ENCODE measurements at places on chromosomes 1 and 21. TPM values are rescaled to one million over a fixed set of nuclear protein-coding genes. Genes with fewer than 3 reads are reported as not detected.

Gene HAO2
- total RNA-seq: not detected

Gene ADGRB2
- 0.13 TPM for total RNA-seq

Gene KCNK2
- not detected for total RNA-seq

Gene CD46
- 101 TPM for total RNA-seq

Gene JAM2
- 0.29 TPM for total RNA-seq

Gene PSMB2
- total RNA-seq: 125 TPM

Gene CD52
- 411 TPM for total RNA-seq

Gene IL20
- not detected for total RNA-seq

DNA sequence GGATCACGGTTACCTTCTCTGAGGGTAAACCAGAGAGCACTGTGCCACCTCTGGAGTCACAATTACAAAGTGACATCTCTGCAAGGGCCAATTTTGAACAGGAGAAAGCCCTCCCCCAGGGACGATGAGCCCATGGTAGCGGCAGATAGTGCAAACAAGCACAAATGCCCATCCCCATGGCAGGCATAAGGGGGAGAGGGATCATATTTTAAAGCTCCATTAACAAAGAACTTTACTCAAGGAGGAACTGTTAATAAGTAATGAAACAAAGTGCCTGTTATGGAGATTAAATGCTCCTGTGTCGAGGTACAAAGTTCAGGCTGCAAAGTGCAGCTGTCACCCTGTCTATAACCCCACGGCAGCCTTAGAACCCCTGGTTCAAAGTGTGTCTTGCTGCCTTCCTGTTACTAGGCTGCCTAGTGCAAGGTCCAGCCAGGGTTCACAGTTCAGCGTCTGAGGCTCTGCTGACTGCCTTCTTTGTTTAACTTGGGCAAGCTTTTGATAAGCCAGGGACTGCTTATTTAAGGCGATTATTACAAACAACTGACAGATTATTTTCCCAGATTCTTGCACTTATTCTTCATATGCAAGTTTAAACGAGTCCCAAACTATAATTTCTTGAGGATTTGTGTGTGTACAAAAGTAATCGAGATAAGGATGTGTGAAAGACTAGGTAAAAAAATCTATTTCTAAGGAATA, 75.7 kb upstream of the NRIP1 start:
- no peak for DNase-seq

DNA sequence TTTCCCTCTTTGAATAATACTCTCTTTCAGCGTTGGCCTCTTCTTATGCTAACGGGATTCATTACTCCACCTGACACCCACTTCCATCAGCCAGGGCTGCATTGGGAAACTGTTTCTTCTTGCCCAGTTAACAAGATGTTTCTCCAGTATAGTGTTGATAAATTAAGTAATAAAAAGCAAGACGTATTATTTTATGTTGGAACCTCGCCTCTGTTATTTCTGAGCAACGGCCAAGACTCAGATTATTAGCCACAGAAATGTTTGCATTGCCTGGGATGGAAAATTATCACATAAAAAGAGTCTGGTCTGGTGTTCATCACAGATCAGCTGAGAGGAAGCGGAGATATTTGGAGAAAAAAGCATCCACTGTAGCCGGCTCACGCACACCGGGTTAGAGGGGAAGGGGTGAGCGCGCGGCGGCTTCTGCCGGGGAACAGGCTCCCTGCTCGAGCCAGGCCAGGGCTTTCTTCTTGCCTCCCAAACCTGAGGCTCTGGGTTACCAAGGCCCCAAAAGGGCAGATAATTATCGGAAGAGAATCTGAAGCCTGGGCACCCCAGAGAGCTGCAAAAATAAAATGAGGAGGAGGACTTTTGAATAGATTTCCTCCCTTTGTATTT, 189.5 kb downstream of the PRDM16 start:
- DNase-seq: no peak

GRCh38 chr1:111857194-111857651, 101.5 kb downstream of the DDX20 start:
- DNase-seq: no peak

GRCh38 chr1:230250666-230251065, 175.5 kb downstream of the PGBD5 start:
- DNase-seq: no peak

DNA sequence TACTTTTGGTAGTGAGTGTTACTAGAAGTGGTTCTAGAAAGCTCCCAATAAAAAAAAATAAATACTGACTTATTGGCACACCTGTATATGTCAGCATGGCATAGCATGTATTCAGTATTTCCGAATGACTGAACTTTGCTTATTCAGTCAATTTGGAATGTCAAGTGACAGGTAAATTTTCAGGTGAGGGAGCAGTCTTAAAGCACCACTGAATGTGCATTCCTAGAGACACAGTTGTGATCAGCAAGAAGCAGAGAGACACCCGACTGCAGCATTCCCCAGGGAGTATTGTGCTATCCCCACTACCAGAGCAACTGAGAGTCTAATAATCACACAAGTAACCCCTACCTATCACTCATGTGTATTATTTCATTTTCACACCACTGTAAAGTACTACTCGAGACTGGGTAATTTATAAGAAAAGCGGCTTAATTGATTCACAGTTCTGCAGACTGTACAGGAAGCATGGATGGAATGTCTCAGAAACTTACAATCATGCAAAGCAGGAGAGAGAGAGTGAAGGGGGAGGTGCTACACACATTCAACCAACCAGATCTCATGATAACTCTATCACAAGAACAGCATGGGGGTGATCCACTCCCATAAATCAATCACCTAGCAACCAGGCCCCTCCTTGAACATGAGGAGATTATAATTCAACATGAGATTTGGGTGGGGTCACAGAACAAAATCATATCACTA, 201.5 kb downstream of the TBX15 start:
- DNase-seq: no peak

GRCh38 chr21:18318156-18318555, 73.5 kb downstream of the CHODL start:
- DNase-seq: no peak

GRCh38 chr1:43009274-43009673, 50.6 kb upstream of the SLC2A1 start:
- DNase-seq: no peak

- DNase-seq: no peak
Measured at GRCh38 chr1:7558481-7558880, 212.6 kb upstream of the VAMP3 start.

DNA sequence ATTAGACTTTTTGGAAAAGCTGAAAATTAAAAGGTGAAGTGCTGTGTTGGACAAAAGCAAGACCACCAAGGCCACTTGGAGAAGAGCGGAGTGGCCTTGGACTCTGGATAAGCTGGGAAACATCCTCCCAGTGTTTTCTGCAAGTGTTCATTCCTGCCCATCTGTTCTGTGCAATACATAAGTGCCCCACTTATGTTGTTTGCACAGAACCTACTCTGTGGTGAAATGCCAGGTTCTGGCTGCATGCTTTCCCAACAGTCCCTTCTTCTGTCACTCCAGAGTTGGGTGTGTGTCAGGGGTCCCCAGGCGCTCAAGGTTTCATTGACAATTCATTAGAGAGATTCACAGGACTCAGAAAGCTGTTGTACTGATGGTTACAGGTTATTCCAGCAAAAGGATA, 30.3 kb downstream of the NHLH2 start:
- DNase-seq: no peak
